Stimulated activated CD8-positive, alpha-beta memory T cell treated with anti-CD3 and anti-CD28 coated beads, Interleukin-7, amount 100 ng/mL, for 4 hours (primary cell): ENCODE measurements at places on chromosomes 16 and 17.
A peak's percentile ranks its signal among the peaks of the same experiment; 100 is the strongest.

DNA sequence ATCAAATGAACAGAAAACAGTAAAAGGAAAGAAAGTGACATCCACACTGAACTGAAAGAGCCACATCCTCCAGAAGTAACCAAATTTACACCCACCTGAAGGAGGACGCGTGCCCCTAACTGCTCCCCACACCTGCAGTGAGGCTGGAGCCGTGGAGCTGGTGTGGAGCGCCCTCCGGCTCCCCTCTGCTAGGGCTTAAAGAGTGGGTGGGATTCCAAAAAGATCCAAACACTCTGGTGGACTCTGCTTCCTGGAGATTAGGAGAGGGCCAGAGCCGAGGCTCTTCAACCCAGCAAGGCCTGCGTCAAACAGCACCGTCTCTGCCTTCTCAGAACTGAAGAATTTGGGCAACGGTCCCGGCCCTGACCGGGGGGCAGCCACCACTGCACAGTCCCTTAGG lies 15.2 kb downstream of the CCDC40 start:
- no peak for DNase-seq

GRCh38 chr17:1153795-1154546 lies 25.8 kb downstream of the ABR start:
- DNase-seq: no peak

GRCh38 chr16:87190288-87191230 lies 126.6 kb downstream of the C16orf95 start:
- DNase-seq: no peak

DNA sequence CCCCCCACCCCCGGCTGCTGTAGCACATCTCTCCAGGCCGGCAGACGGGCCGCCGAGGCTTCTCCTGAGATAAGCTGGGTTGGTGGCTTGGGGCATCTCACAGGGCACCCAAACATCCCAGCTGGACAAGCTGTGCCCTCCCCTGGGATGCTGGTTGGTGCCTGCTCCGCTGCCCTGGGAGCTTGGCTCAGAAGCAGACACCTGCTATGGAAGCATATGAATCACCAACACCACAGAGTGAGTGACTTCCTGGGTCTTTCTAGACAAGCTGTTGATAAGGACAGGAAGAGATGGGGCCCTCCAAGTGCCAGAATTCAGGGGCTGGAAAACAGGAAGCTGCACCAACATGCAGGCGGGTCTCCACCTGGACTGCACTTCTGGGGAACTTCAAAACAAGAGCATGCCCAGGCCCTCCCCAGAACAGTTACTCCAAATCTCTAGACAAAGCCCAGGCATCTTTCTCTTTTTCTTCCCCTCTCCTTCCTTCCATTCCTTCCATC lies 13.7 kb downstream of the C16orf95 start:
- no peak for DNase-seq

- no peak for DNase-seq
Observed at GRCh38 chr16:24164416-24164815, 91.7 kb upstream of the CACNG3 start.

- no peak for DNase-seq
Observed at GRCh38 chr16:68230956-68231355, 5.0 kb downstream of the ESRP2 start.

DNA sequence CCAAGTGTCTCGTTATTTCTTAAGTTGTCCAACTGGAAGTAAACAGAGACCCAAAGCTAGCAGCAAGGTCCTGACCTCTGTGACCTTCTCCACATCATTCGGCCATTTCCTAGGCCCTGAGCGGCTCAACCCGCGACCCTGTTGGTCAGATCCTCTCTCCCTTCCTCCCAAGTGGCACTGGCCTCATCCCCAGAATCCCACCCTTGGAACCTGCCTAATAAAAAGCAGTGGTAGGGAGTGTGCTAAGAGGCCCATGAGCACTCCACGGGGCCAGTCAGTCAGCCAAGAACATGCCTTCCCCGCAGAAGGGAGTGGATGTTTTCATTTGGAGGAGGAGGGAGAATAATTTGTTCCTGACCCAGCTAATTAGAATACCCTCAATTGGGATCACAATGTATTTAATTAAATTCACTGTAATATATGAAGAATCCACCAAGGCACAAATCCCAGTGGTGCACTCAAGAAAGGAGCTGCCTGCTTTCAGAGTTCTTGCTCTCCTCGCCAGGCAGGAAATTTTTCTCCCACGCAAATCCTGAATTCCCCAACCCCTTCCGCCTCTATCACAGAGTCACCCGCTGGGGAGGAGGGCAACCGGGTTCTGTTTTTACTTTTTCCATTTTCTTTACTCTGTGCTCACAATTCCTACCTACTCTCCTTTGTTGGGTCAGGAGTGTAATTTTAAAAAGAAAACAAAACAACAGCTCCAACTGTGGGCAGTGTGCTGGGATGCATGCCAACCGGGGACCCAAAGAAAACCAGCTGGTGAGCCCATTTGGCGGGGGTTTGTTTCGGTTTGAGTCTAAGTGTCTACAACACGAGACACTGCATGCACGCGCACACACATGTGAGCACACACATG lies 153.4 kb downstream of the ZFHX3 start:
- no peak for DNase-seq

DNA sequence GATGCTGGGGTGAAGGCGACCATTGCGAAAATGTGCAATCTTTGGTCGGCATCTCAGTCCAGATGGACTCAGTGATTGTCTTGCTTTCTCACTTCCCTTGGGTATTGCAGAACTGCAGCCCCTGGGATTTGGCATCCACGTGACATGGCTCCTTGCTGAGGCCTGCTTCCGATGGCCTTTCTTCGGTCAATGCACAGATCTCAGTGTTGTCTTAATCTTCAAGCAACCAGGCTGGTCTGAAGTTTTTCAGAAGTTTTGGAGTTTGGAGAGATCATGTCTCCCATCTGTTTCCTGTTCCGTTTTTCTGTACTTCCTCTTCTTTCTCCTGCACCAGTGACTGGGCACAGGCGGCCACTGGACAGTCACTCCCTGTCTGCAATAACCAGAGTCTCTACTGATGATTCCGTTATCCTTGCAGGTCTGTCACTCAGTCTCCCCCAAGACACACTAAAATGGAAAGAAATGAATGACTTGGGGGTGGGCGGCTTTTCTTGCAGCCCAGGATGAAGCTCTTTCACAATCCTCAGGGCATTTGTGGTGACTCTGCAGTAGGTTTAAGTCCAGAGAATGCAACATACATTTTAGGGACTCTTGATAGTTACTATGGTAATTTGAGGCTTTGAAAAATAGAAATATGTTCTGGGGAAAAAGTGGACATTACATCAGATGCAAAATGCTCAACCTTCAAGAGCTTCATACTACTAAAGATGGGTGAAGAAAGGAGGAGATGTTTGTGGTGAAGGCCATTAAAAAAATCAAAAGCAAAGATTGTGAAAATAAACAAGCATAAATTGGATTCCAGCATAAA lies 106.3 kb upstream of the ZFHX3 start:
- DNase-seq: no peak

GRCh38 chr17:3827124-3827773 lies 18.8 kb downstream of the NCBP3 start:
- DNase-seq: peak; percentile 61

GRCh38 chr16:35744084-35744483 lies 2284.7 kb downstream of the TP53TG3F start:
- DNase-seq: no peak

DNA sequence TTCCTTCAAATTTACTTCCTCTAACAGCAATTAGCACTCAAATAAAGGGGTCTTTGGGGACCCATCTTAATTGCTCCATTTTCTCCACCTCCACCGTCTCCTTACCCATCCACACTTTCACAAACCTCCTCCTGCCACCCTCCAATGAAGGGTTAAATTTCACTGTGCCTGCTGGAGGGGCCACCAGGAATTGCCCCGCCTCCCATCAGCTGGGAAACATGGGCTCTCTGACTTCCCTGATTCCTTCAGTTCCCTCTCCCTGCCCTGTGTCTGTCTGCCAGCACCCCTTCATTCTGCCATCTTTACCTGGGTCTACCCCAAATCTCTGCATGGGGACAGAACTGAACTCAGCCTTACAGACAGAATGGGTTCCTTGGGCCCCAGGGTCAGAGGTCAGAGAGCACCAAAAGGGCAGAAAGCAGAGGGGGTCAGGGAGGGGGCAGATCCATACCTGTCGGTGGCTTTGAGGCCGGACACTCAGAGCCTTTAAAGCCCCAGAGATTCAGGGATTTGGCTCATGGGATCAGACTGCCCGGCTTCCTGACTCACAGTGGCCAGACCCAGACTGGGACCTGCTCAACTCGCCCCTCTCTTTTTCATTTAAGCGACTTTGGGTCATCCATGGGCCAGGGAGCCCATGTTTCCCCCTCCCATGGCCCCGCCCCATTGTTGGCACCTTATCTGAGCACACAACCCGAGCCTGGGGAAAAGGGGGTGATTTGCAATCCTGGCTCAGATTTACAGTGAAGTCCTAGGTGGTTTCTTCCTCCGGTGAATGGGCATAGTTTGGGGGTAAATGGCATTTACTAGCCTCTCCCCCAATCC lies 17.6 kb upstream of the SP2 start:
- DNase-seq: no peak

- no peak for DNase-seq
Observed at GRCh38 chr16:57949013-57949412, 21.9 kb downstream of the CNGB1 start.

GRCh38 chr17:76816590-76817135 lies 51.5 kb upstream of the MGAT5B start:
- DNase-seq: peak; percentile 23

DNA sequence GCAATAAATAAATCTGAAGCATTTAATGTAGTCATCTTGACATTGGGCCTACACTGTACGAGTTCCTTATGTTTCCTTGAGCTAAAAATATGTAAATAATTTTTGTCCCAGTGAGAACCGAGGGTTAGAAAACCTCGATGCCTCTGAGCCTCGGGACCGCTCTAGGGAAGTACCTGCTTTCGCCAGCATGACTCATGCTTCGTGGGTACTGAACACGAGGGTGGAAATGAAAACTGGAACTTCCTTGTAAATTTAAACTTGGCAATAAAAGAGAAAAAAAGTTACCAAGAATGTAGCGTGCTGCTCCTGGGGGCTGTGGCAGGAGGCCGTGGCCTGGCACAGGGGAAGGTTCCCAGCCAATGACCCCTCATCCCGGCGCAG lies 74.1 kb downstream of the SOCS1 start:
- DNase-seq: peak; percentile 12

- DNase-seq: no peak
Observed at GRCh38 chr16:183005-183404, 2.7 kb downstream of the HBQ1 start.

- no peak for DNase-seq
Observed at GRCh38 chr17:64662774-64663367, 764 bp upstream of the SMURF2 start.

- DNase-seq: no peak
Observed at GRCh38 chr16:86515777-86516622, 5.7 kb downstream of the FOXF1 start.

- DNase-seq: no peak
Observed at GRCh38 chr16:10965440-10966061, 21.2 kb downstream of the CLEC16A start.
